Activated T-cell treated with anti-CD3 and anti-CD28 coated beads, Interleukin-2, amount 50 U/mL, for 72 hours (primary cell): ENCODE measurements at places on chromosomes 12 and 14.

DNA sequence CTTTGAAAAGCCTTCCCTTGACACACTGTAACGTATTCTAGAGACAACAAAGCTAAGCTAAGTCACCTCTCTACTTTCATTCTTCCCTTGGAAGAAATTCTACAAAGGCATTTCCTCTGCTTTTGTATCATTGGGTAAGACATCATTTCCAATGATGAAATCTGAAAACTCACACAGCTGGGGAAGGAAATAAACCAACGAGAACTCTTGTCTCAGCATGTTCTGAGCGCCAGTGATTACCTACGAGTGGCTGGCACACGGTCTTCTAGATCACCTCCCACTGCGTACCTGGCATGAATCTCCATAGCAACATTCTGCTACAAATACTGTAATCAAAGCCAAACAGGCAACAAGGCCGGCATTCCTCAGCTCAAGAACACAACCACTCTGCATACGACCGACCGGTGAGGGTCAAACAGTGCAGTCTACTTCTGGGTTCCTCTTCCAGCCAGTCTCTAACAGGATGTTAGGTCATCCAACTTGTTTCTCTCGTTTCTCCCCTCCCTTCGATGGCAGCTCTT, 7.6 kb downstream of the VPS37B start:
- peak; percentile 52 for DNase-seq

GRCh38 chr14:104337351-104337750, 199.0 kb downstream of the KIF26A start:
- no peak for DNase-seq

DNA sequence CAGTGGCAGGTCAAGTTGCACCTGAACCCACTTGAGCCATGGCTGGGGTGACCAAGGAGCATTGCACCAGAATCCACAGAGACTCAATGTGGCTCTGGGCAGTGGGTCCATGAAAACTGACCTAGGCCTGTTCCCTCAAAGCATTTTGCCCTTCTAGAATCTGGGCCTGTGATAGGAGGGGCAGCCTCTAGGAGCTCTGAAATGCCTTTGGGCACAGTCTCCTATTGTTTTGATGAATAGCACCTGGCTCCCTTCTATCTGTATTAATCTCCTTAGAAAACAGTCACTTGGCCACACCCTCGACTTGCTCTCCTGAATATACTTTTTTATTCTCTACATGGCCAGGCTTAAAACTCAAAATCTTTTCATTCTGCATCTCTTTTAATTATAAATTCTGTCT, 14.1 kb upstream of the KRAS start:
- no peak for DNase-seq

DNA sequence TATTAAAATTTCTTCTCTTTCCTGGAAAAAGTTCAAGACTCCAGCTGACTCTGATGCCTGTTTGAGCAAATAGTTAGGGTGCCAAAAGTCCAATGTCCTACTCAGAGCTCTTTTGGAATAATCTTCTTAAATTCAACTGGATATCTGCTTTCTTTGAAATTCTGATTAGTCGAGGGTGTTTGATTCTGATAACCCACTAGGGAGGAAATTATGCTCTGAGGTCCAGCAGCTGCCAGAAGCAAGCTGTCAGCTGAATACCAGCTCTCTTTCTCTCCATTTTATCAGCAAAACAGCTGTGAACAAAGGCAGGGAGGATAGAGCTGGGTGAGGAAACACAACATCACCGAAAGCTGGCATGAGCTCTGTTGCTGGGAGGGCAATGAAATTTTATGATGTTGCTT, 141.5 kb downstream of the CAND1 start:
- no peak for DNase-seq

- no peak for DNase-seq
These were observed 61.5 kb downstream of the SLC6A12 start for GRCh38 chr12:152440-152839.

DNA sequence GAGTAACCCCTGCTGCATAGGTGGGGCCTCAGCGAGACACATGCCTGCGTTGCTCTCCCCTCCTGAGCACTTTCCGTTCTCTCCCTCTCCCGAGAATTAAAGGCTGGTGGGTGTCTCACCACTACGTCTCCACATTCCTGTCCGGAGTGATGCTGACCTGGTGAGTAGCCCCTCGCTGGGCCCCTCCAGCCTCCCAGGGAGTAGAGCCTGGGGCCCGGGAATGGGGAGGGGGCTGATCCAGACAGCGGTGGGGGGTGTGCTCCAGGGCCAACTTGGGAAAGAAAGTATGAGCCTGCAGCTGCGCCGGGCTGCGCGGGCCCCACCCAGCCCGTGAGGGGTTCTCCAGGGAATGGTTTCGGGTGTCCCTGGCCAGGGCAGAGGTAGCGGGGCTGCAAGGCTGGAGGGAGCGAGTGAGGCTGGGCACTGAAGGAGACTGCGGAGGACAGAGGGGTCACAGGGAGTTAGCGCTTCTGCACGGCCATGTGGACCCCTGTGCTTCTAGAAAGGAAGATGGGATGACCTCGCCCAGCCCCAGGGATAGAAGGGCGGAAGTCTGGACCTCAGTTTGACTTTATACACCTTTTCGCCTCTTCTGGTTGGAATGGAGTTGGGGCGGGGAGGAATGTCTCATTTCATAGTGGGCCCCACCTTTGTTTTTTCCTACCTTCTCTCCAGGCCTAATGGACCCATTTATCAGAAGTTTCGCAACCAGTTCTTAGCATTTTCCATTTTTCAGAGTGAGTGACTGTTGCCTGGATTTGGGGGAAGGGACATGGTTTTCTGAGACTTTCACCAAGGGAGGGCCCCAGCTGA, 22.5 kb downstream of the RHOF start:
- DNase-seq, result no peak

- DNase-seq, result no peak
These were observed 185.8 kb downstream of the RPAP3 start for GRCh38 chr12:47520029-47520428.

GRCh38 chr12:2958432-2959191, 585 bp upstream of the TEAD4 start:
- DNase-seq, result no peak

DNA sequence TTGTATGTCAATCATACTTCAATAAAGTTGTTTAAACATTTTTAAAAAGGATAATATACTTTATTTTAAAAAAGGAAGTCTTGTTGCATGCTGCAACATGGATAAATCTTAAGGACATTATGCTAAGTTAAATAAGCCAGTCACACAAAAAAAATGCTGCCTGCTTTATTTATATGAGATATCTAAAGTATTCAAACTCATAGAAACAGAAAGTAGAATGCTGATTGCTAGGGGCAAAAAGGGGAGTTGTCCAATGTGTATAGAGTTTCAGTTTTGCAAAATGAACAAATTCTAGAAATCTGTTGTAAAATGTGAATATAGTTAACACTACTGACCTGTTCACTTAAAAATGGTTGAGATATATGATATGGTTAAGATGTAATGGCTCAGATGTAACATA, 8.7 kb downstream of the KLRC4 start:
- DNase-seq, result no peak

- no peak for DNase-seq
These were observed 3.2 kb upstream of the MANSC1 start for GRCh38 chr12:12353276-12353675.

DNA sequence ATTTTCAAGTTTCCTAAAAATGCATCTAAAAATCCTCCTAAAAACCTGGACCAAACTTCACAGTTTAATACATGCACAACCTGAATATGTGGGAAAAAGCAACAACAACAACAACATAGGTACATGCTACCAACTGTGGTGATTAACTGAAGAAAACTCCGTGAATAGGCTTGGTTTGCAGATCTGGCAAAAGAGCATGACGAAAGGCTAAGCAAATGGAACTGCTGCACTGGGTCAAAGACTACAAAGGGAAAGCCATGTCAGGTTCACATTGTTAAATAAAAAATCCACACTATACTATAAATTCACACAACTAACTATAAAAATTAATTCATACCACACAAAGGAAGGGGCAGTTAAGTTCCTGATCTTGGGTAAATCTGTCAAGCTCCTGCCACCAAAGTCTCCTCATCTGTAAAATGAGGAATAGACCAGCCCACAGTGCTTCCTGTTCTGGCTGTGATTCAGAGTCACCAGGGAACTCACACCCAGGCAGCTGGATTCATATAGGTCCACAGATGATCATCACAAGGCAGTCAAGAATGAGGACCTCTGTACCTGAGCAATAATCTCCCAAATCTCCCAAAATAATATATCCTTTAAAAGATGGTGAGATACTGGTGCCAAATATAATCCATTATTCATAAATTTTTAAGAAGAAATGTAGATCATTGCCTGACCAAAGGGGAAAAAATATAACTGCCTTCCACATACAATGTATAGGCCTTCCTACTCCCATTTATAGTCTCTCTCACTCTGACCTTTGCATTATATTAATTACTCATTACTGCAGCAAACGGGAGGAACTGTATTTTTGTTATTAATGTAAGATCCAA, 7.0 kb downstream of the CORO1C start:
- DNase-seq, result peak; percentile 22

DNA sequence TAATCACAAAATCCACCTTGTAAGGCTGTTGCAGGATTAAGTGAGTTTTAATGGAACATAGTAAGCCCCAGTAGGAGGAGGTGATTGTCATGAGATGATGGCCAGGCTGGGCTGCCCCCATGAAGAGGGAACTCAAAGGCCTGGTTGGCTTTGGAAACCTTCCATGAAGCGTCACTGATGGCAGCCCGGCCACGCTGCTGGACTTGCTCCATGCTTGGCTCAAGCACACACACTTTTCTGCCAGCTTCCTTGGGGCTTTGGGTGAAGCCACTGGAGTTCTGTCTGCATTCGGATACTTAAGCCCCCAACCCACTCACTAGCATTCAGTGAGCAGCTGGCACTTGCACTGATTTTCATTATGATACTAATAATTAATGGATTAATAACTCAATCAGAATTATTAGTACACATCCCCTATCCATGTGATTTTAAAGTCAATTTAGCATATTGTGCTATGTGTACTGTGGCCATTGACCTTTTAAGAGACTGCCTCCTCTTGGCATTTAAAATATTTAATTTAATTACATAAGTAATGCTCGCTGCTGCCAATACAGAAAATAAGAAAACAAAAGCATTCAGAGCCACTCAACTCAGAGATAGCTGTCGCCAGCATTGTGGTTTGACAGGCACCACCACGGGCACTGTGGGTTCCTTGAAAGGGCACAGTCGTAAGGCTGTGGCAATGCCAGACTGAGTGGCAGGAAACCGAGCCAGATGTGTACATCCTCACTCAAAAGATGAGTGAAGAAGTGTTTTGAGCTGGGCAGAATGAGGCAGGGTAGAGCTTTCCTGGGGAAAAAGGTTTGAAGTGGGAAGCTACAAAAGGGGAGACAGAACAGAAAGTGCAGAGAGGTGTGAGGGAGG, 15.9 kb downstream of the KRT85 start:
- peak; percentile 44 for DNase-seq

DNA sequence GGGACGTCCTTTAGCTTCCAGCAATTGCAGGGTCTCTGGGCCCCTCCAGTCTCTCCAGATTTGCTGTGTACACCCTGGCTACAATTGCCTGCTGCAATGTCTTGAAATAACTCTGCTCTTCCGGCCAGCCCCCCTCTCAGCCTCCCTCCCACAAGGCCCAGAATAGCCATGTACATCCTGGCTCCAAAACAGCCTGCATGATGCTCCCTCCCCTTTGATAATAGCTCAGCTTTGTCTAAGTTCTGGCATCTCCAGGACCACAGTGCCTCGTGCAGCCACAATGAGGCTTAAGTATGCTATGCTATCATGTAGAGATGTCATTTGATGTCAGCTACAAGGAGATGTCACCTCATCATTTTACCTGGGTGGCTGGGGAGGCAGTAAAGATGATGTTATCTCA, 74.6 kb downstream of the SRRM4 start:
- no peak for DNase-seq

GRCh38 chr12:8548192-8548591, 7.5 kb upstream of the CLEC4E start:
- DNase-seq, result no peak
